ENCODE measurements at places on chromosomes 13 and 19.

- no peak for DNase-seq
Measured at GRCh38 chr13:40207001-40207478, 459.4 kb downstream of the FOXO1 start.

- no peak for DNase-seq
Measured at GRCh38 chr13:42959615-42960014, 32.4 kb downstream of the EPSTI1 start.

- DNase-seq, result no peak
Measured at GRCh38 chr13:75161804-75162203, 320.2 kb downstream of the TBC1D4 start.

- DNase-seq, result no peak
Measured at GRCh38 chr19:34474233-34474989, 7.1 kb upstream of the WTIP start.

- no peak for DNase-seq
Measured at GRCh38 chr19:5205937-5206750, 134.5 kb downstream of the PTPRS start.

DNA sequence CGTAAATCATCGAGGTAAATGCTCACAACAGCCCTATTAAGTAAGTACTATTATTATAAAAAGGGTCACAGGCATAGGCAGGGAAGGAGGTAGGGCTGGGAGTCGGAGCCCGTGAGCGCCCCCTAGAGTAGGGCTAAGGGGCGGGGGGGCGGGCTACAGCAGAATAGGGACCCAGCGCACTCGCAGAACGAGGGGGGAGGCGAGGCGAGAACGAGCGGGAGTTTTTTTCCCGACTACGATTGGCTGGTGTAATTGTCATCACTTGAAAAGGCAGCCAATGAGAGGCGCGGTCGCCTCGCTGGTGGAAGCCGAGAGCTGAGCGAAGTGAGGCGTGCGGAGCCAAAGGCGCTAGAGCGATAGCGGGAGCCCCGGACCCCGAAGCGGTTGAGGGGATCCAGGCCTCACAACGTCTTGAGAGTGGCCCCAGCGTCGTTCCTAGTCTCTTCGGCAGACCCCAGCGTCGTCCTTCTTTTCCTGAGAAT is 24.2 kb downstream of the KEAP1 start:
- DNase-seq, result peak; percentile 86

- no peak for DNase-seq
Measured at GRCh38 chr13:36357692-36358091, 11.5 kb upstream of the SPART start.

GRCh38 chr13:33606692-33607091 is 211.3 kb upstream of the RFC3 start:
- no peak for DNase-seq

- DNase-seq, result no peak
Measured at GRCh38 chr13:46598820-46599180, 45.8 kb downstream of the LRCH1 start.

- DNase-seq, result no peak
Measured at GRCh38 chr19:13817018-13817614, 21.9 kb downstream of the ZSWIM4 start.

GRCh38 chr13:44715287-44716230 is 139.4 kb upstream of the TSC22D1 start:
- DNase-seq, result no peak

DNA sequence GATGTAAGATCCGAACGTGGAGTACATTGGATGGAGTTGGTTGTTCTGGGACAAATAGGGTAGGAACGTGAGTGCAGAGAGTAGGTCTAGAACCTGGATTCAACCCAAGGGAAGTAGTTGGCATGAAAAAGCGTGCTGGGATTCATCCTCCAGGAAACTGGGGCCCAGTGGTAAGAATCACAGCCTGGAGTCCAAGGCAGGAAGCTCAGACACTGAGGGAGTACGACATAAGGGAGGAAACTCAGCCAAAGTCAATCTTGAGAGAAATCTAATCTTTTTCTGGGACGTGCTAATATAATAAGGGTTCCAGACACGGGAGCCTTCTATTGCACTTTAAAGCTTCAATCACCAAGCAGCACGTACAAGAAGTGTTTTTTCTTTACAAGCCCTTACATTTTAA is 46.4 kb downstream of the DLEU7 start:
- DNase-seq, result no peak

DNA sequence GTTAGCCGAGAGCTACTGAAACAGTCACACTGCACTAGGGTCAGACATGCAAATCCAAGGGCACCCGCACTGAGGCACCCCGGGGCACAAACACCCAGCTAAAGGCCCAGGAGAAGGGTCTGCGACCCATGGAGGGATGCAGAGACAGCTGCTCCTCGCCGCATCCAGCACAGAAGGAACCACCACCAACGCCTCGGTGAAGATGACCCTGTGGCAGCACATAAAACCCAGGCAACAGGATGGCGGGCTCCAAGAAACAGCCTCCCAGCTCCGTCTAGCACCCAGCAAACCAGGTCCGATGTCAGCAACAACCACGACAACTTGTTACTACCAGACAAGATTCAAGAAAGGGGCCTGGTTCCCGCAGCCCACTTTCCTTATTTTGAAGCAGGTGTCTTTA is 82.1 kb downstream of the STK24 start:
- no peak for DNase-seq

DNA sequence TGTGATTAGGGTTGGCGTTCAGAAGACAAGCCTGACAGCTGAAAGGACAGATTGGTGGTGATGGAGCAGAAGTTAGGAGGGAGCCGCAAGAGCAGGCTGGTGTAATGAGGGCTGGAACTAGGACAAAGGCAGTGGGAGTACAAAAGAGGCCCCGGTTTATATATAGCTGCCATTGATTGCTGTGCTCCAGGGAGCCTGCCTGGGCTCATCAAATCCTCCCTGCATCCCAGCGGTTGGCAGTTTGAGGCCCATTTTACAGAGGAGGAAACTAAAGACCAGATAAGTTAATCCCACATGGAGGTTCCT is 123.7 kb downstream of the CACNA1A start:
- no peak for DNase-seq

GRCh38 chr13:102295316-102296048 is 106.4 kb downstream of the FGF14 start:
- DNase-seq, result no peak

DNA sequence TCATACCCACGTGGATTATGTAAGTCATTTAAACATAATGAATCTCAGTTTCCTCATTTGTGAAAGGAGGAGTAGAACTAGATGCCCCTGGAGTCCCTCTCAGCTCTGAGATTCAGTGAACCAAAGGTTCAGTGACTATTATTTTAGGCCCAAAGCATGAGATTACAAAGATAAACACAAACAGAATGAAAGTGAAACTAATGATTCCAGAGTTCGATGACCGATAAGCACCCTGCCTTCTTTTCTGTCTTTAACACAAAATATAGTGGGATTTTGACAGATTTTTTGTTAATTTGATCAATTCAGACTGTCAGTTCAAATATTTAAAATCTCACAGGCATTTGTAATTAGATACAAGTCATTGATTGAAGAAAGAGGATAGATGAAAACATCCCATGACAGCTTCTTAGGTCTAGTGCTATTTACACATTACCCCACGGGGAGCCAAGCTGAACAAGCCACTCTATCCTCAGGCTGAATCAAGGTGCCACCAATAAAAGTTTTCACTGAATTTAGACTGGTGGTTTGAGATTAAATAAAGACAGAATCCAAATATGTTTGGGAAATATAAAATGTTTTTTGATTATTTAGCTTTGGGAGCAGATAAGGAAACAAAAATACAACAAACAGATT is 64.6 kb upstream of the RAP2A start:
- no peak for DNase-seq

GRCh38 chr19:51469162-51469561 is 9.2 kb upstream of the CEACAM18 start:
- DNase-seq, result no peak

DNA sequence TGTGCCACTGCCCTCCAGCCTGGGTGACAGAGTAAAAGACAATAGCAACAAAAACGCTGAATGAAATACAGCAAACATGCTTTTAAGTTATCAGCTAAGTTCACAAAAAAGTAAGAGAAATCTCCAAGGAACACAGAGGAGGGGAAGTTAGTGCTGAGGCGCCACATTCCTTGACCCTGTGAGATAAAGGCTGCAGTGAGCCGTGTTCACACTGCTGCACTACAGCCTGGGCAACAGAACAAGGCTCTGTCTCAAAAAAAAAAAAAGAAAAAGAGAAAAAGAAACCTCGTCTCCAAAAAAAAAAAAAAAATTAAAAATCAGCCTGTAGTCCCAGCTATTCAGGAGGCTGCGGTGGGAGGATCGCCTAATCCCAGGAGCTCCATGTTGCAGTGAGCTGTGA is 16.3 kb upstream of the DOCK6 start:
- no peak for DNase-seq

GRCh38 chr19:35225951-35226350 is 2.6 kb downstream of the FAM187B start:
- DNase-seq, result no peak

DNA sequence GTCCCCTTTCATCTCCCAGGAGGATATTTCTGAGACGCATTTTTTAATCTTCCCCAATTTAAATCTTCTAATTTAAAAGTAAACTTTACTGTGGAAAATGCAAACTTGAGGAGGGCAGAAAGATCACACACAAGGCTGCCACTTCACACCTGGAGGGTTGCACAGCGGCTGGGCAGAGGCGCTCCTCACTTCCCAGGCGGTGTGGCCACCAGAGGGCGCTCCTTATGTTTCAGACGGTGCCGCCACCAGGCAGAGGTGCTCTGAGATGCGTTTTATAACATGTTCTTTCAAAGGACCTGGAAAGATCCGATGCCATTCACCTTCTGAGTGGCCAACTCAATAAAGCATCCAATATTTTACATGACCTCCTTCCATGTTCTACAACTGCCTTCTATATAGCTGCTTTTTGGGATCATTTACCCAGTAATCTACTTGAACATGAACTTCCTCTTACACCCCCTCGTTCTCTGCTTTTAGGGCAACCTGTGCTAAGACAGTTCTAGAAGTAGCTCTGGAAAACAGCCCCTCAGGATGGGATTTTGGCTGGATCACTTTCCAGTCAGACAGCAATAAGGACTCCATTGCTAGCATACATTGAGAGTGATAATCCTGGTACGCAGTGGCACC is 14.8 kb upstream of the MTUS2 start:
- no peak for DNase-seq

DNA sequence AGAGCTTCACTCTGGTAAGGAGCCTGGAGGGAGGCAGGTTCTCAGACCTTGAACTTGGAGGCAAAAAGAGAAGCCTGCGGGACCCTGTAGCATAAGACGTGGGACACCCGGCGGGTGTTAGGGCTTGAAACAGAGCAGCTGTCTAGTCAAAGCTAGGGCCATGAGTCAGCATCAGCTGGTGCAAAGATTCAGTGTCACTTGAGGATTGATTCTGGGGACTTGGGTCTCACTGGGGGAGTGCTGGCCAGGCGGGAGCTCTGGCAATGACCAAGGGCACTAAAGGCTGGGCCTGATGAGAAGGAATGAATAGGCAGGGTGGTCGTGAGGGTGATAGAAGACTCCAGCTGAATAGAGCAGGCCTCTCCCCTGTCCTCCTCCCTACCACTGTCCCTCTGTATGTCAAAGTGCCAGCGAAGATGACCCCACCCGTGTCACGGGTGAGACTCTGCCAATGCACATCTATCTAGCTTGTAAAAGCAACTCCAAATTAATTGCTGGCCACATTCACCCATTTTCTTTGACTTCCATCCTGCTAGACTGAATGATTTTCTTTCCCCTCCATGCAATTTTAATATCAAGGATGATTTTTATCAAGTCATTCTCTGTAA is 97.1 kb downstream of the MBNL2 start:
- DNase-seq, result no peak

DNA sequence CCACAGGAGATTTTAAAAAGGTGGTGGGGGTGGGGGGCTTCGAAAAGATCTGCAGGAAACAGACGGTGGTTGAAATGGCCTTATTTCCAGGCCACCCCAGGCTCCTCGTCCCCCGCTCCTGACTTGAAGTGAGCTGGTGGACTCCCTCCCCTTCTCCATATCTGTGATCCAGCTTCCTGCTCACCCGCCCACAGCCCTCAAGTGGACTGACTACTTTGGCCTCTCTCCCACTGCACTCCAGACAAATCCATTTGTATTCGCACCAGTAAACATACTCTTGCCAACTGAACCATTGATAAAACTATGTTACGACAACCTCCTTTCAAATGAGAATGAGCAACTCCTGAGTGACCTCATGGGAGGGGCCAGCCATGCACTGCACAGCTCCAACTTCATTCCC is 259.5 kb downstream of the COL4A1 start:
- no peak for DNase-seq

GRCh38 chr19:46603195-46603637 is 2.1 kb downstream of the CALM3 start:
- no peak for DNase-seq

DNA sequence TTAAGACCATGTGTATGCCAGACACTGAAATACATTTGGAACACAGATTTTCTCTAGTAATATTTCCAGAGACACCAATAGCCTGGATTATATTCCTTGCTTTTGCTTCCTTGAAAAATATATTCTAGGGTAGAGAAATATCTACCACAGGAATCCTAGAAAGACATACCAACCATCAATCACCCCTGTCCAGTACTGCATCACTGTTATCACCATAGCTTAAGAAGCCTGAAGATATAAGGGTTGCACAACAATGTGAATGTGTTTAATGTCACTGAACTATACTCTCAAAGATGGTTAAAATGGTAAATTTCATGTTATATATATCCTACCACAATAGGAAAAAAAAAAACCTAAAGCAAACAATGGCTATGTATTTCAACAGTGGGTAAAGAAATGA is 163.6 kb downstream of the DIAPH3 start:
- no peak for DNase-seq

DNA sequence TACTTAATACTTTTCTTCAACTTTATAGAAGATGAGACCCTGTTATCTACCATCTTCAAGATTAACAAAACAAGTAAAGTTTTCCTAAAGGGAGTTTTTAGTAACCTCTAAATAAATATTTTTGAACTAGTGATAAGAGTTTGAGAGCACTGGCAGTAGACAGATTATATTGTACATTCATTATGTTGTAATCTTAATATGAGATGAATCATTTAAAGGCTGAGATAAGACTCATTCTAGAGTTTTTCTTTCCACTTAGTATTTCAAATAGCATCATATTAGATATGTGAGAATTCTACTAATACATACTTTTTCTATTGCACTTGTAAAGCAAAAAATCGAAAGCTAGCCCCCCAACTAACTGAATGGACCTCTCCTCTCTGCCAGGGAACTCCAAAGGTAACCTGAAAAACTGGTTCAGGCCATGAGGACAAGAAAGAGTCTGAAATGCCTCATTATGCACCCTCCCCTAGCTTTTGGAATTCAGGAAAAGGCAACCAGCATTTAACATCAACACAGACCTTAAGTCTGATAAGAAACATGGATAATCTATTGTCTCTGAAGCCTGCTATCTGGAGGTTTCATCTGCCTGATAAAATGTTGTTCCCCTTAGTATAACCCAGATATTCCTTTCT is 875.4 kb upstream of the SLC10A2 start:
- no peak for DNase-seq

DNA sequence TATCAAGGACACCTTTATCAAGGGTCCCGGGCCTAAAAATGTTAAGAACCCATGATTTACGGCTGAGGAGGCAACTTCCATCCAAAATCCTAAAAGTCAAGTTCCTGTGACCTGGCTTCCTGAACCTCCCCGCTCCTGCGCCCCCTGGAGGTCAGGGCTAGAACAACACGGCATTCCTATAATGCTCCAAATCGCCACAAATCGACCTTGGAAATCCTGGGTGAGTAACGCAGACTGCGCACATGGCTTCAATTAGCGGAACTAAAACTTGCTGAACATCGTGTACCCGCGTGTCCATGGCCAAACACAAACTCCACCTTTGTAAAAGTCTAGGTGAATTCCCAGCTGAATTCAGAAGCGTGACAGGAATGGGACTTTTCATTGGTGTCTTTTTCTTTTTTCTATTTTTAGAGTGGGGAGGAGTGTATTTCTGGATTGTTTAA is 4.3 kb upstream of the C5AR1 start:
- peak; percentile 57 for DNase-seq

Measured in NCI-H1930 (cell line).